Naive thymus-derived CD8-positive, alpha-beta T cell (primary cell): ENCODE measurements at places on chromosomes 16 and 17.

- no peak for DNase-seq
Measured at GRCh38 chr17:20103454-20104446, 94.6 kb downstream of the SPECC1 start.

GRCh38 chr16:3696425-3697218 is 20.7 kb downstream of the TRAP1 start:
- DNase-seq: no peak

DNA sequence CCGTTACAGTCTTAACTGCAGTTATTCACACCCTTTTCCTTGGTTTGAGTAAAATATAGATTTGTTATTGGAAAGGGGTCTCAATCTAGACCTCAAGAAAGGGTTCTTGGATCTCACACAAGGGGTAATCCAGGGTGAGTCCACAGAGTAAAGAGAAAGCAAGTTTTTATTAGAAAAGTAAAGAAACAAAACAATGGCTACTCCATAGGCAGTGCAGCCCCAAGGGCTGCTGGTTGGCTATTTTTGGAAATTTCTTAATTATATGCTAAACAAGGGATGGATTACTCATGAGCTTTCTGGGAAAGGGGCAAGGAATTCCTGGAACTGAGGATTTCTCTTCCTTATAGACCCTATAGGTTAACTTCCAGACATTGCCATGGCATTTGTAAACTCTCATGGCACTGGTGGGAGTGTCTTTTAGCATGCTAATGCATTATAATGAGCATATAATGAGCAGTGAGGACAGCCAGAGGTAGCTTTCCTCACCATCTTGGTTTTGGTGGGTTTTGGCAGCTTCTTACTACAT is 24.5 kb upstream of the MILR1 start:
- no peak for DNase-seq

- no peak for DNase-seq
Measured at GRCh38 chr16:31331807-31332301, 23.1 kb upstream of the ITGAX start.

- no peak for DNase-seq
Measured at GRCh38 chr16:28311913-28312312, 19.6 kb downstream of the SBK1 start.

GRCh38 chr17:49353607-49354006 is 8.4 kb downstream of the ZNF652 start:
- DNase-seq: no peak

- no peak for DNase-seq
Measured at GRCh38 chr17:74857191-74857590, 2.5 kb downstream of the GRIN2C start.

GRCh38 chr16:9338068-9338467 is 246.6 kb downstream of the HAPSTR1 start:
- DNase-seq: no peak

- no peak for DNase-seq
Measured at GRCh38 chr17:49899191-49899485, 51.3 kb upstream of the TAC4 start.

- no peak for DNase-seq
Measured at GRCh38 chr16:85046472-85046916, 18.9 kb downstream of the KIAA0513 start.

GRCh38 chr17:67639979-67640378 is 77.8 kb upstream of the NOL11 start:
- DNase-seq: no peak
